ENCODE measurements at places on chromosomes 1 and 21.

- no peak for DNase-seq
Measured at GRCh38 chr1:177632923-177633615, 336.8 kb downstream of the SEC16B start.

- peak; percentile 60 for DNase-seq
Measured at GRCh38 chr1:59971464-59971911, 44.9 kb upstream of the CYP2J2 start.

- DNase-seq, result no peak
Measured at GRCh38 chr1:198925567-198925966, 286.7 kb downstream of the PTPRC start.

DNA sequence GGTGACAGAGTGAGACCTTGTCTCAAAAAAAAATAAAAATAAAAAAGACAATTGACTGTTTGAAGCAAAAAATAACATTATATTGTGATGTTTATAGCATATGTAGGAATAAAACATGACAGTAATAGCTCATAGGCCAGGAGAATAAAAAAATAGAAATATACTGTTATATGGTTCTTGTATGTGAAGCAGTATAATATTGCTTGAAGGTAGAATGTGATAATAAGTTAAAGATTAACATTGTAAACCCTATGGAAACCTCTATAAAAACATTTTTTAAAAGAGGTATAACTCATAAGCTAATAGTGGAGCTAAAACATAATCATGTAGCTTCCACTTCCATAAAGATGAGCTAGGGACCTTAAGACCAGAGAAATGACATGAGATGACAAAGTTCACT lies 23.5 kb downstream of the GJA4 start:
- no peak for DNase-seq

GRCh38 chr1:110243146-110243545 lies 33.0 kb downstream of the KCNC4 start:
- no peak for DNase-seq

GRCh38 chr1:32485554-32486255 lies 20.8 kb downstream of the ZBTB8B start:
- DNase-seq, result no peak

DNA sequence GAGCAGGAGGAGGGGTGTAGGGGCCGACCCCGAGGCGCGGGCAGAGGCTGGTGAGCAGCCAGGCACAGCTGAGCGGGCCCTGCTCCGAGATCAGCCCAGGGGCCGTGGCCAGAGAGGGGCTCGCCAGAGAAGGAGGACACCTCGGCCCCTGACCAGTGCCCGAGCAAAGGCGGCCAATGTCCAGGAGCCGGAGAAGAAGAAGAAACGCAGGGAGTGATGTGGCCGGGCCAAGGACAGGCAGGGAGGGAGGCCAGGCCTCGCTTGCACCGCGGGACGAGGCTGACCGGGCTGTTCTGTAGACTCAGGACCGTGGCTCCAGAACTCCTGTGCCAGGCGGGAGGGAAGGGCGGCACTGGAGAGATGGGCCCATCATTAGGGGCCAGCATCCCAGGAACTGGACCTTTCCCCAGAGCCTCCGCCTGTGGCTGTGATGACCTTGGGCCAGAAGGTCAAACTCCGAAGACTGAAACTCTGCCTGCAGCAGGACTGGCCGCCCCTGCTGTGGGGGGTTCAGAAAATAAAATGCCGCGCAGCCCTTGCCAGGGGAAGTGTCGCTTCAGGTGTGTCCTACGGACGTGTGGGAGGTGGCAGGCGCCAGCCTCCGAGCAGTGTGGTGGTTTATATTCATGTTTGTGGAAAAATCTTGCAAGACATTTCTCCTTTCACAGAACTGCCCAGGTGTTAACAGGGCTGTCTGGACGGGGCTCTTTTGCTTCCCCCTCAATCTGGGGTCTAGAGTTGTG lies 14.4 kb downstream of the RRP1 start:
- DNase-seq, result no peak

DNA sequence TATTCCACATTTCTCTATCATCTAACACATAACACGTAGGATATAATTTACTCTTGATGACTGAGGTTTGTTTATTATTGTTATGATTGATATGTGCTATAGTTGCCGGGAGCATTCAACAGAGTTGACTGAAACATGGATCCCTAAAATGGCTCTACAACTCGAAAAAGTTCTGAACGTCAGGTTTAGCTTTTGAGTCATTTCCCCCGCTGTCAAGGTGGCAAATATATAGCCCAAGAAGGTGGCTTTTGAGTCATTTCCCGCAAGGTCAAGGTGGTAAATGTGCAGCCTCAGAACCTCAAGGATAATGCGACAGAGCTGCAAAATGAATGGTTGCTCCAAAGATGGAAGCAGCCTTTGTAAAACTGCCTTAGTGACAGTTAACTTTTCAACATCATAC lies 104.0 kb downstream of the NIBAN1 start:
- peak; percentile 71 for DNase-seq

GRCh38 chr1:60041783-60042182 lies 31.8 kb downstream of the C1orf87 start:
- DNase-seq, result no peak

DNA sequence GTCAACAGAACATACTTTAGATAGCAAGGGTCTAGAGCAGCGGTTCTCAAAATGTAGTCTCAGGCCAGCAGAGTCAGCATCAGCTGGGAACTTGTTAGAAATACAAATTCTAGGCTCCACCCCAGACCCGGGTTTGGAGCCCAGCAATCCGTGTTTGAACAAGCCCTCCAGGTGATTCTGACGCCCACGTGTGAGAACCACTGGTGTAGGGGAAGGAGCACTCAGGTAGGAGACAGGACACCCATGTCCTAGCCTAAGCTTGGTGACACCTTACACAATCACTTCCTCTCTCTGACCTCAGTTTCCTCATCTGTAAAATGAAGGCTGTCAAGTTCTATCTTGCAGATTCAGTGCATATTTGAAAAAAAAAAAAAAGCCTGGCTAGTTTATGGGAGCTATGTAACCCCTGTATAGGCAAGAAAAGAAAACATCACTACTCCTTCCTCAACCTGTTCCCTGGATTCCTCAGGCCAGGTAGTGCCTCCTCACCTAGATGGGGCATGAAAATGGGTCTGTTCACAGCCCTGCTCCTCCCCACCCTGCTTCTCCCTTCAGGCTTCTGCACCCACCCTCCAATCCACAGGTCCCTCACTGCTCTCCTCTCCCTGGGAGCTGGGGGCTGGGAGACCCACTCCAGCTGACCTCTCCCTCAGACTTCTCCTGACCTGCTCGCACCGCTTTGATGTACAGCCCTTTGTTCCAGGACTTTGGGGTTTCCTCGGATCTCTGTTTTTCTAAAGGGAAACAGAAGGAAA lies 7.1 kb upstream of the PHLDA3 start:
- no peak for DNase-seq

DNA sequence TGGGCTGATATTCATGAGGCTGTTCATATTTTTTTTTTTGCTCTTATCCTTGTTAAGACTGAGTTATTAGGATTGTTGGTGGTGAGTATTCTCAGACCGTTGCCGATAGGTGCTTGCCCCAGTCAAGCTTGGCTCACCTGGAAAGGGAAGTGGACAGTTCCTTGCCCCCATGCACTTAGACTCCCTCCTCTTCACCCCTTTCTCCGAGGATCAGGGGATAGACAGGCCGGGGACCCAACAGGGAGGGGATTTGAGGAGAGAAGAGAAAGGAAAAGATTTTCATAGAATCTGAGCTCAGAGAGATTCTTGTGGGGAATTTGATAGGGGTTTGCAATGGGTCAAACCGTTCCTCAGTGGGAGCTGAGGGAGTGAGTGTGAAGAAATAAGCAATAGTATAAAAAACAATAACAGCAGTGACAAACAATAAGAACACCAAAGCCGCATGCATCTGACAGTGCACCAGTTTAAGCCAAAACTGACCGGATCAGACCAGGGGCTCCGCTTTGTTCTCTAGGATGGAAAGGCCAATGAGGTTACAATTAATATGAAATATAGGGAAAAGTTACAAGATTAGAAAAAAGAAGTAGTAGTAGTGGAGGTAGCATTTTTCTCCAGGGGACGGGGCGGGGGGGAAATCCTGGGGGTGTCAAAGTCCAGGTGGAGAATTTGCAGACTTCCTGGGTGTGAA lies 8.9 kb downstream of the PAX7 start:
- no peak for DNase-seq

- no peak for DNase-seq
Measured at GRCh38 chr1:40020447-40021085, 20.0 kb upstream of the CAP1 start.

GRCh38 chr1:97898948-97899347 lies 21.9 kb downstream of the DPYD start:
- no peak for DNase-seq

DNA sequence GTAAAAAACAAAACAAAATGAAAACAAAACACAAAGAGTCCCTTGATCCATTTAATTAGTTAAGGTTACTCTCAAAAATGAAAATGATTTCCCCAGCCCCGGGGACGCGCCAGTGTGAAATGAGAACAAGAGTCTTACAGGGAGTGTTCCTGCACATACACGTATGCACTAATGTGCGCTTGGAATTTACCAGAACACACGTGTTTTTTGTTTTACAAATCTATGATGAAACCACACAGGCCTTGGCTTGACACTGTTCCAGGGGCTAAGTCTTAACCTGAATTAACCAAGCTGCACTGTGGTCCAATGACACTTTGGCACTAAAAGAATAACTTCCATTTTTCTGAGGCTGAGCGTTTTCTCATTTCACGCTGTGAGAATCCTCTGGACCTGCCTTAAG lies 63.7 kb downstream of the SLC45A1 start:
- DNase-seq, result no peak

- DNase-seq, result no peak
Measured at GRCh38 chr21:27192281-27192949, 225.5 kb upstream of the ADAMTS5 start.

DNA sequence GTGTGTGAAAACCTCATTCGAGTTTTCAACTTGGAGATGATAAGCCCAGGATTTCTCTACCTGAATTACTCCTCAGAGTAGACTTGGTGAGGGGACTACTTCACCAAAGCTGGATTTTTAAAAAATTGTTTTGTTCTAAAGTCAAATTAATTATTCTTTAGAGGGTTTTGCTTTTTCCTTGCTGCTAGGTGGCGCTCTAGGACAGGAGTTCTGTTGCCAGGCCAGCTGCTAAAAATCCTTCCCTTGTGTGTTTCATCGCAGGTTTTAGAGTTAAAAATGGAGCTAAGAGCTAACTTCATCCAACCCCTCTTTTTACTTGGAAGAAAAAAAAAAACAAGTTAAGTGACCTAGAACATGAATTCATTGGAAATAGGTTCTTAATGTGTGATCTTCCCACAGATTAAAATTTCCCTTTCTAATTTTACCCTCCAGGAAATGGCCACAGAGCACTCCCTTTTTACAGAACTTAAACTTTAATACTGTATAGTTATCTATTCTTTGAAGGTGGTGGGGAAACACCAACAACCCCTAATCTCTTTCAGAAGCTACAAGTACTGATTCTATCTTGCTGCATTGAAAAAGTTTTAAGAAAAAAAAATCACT lies 36.7 kb upstream of the FAM163A start:
- DNase-seq, result peak; percentile 73

- DNase-seq, result no peak
Measured at GRCh38 chr1:117570988-117571409, 34.8 kb upstream of the TENT5C start.

DNA sequence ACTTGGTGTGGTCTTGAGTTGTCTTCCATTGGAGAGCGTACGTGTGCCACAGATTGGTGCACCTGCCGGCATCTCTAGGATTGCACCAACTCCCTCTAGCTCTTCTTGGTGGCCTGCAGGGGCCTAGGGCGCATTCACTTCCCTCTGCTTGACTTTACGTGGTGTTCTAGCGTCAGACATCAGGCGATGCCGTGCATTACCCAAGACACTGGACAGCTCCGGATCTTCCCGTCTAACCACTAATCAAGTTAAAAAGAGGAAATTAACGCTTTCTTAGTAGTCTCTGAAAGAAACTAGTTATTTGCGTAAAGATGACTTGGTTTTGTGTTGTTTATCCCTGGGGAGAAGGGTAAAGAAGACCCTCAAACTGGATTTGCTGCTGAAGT lies 510 bp upstream of the IL10RB start:
- peak; percentile 45 for DNase-seq

DNA sequence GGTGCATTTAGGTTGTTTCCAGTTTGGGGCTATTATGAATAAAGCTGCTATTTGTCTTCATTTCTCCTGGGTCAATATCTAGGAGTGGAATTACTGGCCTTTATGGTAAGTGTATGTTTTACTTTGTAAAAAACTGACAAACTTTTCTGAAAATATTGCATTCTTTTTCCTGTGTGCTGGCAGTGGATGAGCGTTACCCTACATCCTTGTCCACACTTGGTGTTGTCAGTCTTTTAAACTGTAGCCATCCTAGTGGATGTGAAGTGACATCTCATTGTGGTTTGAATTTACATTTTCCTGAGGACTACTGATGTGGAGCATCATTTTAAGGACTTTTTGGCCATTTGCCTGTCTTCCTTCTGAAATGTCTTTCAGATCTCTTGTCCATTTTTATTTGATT lies 35.9 kb downstream of the TRPM2 start:
- DNase-seq, result no peak

DNA sequence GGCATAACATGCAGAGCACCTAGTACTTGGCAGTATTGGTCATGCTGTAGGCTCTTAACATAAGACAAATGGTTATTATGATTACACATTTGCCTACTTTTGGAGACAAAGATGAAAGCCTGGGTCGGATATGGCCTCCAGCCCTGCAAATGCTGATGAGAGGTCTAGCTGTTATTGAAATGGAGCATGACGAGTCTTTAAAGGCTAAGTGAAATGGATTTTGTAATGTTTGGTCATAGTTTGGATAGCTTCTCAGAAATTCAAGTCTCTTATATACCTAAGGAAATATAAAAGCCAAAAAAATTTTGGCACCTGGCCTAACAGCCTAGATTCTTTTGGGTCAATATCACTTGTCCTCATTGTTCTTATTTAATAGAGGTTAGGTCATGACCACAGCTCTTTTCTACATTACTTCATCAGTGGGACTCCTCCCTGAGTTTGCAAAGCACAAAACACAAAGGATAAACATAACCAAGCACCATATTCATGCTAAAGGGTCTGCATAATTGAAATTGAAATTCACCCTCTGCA lies 69.2 kb upstream of the WLS start:
- no peak for DNase-seq

DNA sequence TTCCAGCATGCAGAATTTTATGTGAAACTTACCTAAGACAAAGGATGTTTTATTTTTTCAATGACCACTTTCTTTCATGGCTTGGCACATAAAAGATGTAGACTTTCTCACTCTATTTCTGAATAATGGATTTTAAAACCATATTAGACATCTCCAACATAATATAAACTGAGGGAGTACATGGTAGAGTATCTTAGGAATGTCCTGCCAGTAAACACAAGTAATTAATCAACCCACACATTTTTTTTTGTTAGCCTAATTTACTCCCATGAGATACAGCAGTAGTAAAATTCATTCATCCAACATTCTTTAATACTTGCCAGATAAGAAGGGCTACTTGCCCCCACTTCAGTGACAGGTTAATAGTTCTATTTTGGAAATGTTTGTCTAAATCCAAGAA lies 235.4 kb upstream of the ADAMTS5 start:
- no peak for DNase-seq

GRCh38 chr1:243477731-243478290 lies 222.0 kb downstream of the SDCCAG8 start:
- DNase-seq, result no peak
